Activated CD4-positive, alpha-beta T cell treated with anti-CD3 and anti-CD28 coated beads, Interleukin-2, amount 50 U/mL, for 4 hours (primary cell): ENCODE measurements at places on chromosomes 4 and X.

DNA sequence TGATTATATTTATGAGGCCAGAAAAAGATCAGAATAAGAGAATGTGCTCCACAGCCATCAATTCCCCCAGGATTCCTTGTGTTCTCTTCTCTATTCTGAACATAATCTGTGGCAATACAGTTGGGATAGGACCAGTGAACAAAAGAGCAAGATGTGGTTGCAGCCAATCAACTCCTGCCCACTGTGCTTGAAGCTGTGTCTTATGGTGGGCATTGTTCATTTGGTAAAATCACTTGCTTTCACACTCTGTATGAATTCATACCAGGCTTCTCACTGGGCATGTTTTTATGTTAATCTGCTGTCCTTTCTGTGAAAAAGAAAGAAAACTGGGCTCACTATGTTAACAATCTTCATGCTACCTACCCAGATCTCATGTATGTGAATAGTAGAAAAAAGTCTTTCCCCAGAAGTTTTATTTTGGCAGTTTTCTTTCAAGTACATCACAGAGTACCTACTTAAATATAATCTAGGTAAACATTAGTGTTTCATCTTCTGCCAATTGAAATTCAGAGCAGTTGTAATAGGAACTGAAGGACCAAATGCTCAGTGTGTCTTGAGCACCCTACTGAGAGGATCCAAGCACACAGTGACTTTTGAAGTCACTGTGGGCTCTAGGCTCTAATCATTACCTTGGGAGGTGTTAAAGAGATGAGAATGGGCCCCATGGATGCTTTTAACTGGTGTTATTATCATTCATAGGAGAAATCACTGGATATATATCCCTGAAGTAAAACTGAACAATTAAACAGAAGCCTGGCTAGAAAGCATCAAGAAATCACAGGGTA is 429.2 kb upstream of the TRAM1L1 start:
- DNase-seq, result no peak

GRCh38 chrX:155841232-155841631 is 39.9 kb upstream of the VAMP7 start:
- no peak for DNase-seq

- DNase-seq, result no peak
Observed at GRCh38 chr4:149845743-149846142, 30.1 kb upstream of the IQCM start.

DNA sequence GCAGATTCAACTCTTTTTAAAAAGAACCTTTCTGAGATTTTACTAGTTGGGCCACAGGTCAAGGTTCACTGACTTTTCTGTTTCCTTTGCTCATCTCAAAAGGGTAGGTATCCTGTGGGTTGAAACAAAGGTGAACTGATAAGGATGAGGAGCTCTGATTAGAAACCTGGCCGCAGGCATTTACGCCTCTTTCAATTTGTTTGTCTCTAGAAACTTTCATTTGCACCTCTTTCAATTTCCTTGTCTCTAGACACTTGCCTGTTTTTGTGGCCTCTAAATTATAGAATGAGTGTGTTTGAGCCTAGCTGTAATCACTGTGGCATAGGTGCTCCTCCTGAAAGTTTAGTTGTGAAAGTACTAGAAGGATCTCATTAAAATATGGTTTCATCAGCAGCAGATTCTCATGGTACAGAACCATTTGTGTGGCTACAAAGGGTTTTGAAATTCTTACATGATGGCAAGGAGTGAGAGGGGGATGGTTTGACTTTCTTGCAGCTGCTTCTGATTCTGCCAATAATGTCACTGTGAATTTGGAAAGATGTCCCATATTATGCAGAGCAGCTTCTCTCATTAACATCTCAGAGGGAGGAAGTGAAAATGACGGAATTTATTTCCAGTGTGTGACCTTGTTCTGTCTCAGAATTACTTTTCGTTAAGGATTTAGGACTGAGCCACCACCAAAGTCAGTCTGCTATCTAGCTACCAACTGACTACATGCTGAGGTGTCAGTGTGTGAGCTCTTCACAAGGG is 142.2 kb downstream of the SH2D1A start:
- no peak for DNase-seq

- no peak for DNase-seq
Observed at GRCh38 chr4:84928089-84928488, 38.4 kb downstream of the WDFY3 start.

GRCh38 chrX:123965712-123966111 is 4.2 kb downstream of the STAG2 start:
- DNase-seq, result no peak

DNA sequence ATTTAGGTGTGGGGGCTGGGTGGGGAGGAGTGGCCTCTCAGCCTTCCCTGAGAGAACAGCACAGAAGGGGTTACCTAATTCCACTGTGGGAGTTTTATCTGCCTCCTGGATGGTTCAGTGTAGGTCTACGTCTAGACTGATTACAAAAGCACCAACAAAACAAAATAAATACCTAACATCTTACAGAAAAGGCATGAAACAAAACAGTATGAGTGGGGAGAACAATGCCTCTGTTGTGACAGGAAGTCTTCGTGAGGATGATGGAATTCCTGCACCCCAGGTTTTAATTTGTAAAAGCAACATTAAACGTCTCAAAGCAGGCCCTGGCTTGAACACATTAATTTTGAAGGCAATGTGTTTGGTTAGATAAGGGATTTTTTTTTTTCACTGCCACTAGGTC is 112.1 kb upstream of the GPC4 start:
- DNase-seq, result no peak

GRCh38 chr4:121877041-121877773 is 6.9 kb upstream of the BBS7 start:
- DNase-seq, result no peak

- DNase-seq, result no peak
Observed at GRCh38 chr4:144338148-144338547, 197.6 kb upstream of the GYPA start.

DNA sequence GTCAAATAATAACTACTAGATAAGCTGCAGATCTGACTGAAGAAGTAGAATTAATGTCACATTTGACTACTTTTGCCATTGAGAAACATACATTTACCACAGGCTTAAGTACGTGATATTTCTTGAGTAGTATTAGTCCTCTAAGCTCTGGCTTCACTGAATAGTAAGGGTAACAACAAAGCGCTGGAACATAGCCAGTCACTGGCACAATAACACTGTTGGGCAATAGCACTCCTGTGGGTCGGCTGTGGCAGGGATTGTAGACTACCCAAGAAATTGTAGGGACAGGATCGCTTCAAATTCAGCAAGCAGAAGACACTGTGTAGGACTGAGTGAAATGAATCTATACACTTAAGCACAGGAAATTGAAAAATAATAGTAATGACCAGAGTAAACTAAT is 27.1 kb upstream of the IL15 start:
- no peak for DNase-seq

DNA sequence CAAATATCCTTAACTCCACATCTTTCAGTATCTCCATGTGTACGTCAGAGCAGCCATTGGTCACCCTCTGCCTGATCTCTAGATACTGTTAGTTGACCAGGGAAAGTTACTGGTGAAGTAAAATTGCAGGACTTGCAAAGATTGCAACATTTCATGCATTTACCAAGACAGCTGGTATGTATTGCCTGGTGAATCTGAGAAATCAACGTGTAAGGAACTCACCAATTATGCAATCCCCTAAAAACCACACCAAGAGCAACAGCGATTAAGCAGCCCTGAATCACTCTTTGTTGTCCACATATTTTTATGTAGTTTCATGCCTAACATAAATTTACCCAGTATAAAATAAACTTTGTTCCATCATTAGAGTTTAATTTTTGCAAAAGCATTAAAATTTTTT is 271.2 kb downstream of the NLGN4X start:
- DNase-seq, result no peak

- DNase-seq, result no peak
Observed at GRCh38 chr4:102817613-102818268, 9.6 kb downstream of the UBE2D3 start.

- no peak for DNase-seq
Observed at GRCh38 chr4:166172619-166173018, 299.6 kb downstream of the TLL1 start.
